ENCODE measurements at places on chromosomes 5 and 9.

- DNase-seq: no peak
These were observed 37.8 kb upstream of the ANKRD34B start for GRCh38 chr5:80607832-80608231.

GRCh38 chr5:15544039-15544438 is 44.1 kb downstream of the FBXL7 start:
- DNase-seq: no peak

- no peak for DNase-seq
These were observed 366.6 kb upstream of the RPS23 start for GRCh38 chr5:82644766-82645165.

GRCh38 chr9:134557331-134557730 is 84.3 kb upstream of the COL5A1 start:
- DNase-seq: no peak

- DNase-seq: no peak
These were observed 40.8 kb upstream of the SPATA31C2 start for GRCh38 chr9:88179062-88179521.

DNA sequence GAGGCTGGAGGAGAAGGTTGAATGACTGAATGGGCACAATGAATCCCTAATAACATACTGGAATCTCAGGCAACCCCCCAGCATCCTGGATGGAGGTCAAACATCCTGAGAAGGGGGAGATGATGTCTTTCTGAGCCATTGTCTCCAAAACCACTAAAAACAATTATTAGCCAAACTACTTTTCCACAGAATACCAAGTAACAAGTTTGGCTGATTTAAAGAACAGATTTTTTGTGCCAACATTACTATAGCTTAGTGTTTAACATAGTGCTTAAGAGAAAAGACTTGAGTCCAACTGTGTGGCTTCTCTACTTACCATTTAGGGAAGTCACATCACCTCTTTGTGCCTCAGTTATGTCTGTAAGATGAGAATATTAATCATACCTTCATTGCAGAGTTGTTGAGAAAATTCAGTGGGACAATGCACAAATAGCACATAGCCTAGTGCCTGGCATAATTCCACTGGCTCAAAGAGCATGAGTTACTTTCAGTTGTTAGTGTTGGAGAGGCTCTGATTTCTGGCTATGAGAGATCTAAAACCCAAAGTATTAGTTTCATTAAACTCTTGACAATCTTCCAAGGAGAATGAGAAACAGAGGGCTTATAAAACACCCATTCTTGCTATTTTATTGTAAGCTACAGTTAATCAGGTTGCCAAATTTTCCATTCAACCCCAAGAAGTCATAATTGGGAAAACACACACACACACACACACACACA is 111.3 kb upstream of the NR3C1 start:
- no peak for DNase-seq

GRCh38 chr5:54736003-54736797 is 218.6 kb downstream of the SNX18 start:
- DNase-seq: no peak

DNA sequence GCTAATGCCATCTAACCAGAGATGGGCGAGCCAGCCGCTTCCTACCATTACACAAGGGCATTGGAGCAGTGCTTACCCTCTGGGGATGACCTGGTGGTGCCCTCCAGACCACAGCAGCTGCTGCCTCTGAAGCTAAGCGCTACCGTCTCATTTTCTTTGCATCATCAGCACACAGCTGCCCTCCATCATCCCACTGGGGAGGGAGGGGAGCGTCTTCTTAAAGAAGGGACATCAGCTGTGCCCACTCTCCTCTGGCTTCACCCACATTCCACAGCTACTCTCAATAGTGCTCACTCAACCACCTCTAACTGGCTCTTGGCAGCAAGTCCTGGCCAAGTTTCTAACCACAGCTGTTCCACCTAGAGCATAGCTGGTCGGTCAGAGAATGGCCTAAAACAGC is 503.4 kb downstream of the NFIB start:
- no peak for DNase-seq

DNA sequence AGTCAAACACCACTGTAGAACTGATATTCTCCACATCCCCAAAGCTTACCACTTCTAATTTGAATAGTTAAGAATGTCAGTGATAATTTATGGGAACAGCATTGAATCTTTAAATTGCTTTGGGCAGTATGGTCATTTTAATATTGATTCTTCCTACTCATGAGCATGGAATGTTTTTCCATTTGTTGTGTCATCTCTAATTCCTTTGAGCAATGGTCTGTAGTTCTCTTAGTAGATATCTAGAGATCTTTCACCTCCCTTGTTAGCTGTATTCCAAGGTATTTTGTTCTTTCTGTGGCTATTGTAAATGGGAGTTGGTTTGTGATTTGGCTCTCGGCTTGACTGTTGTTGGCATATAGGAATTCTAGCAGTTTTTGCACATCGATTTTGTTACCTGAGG is 1341.8 kb upstream of the CDH9 start:
- no peak for DNase-seq

DNA sequence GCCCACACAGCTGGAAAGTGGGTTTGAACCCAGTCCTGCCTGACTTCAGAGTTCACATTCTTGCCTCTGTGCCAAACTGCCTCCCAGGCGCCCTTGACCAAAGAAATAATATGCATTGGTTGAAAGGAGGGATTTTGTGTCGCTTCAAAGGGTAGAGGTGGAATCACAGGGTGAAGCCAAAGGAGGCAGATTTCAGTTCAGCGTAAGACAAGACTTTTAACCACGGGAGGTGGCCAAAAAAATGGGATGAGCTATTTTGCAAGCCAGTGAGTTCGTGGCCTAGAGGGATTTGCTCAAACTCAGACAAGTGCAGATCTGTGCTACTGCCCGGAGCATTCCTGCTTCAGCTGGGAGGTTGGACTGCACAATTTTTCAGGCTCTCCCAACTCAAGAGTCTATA is 57.6 kb upstream of the RANBP3L start:
- no peak for DNase-seq

GRCh38 chr5:174581479-174581878 is 142.9 kb upstream of the MSX2 start:
- no peak for DNase-seq

- DNase-seq: no peak
These were observed 400.5 kb upstream of the ACO1 start for GRCh38 chr9:31983895-31984294.

DNA sequence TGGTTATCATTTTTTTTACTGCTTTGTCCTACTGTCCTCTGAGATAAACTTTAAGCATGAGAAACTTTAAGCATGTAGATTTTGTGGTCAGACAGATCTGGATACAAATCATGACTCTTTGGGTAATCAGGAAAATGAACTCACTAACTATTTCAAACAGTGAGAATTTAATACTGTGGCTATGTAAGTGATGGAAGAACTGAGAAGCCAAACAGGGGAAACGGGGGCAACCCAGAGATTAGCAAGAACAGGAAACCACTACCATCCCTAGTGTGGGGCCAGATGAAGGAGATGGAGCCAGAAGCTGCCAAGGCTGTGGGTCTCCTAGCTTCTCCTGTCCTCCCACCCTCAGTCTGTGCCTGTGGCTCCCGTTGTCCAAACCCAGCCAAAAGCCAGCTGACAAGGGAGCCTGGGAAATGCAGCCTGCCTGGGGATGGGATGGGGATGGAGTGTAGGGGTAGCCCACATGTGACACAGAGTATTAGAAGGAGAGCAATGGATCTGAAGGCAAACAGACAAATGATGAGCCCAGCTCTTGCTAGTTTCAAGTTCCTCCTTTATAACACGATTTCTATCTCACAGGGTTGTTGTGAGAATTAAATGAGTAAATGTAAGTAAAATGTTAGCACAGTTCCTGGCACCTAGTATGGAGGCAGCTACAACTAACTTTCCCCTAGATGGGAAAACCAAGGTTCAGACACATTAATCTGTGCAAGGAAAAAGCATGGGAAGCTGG is 27.7 kb upstream of the CDC23 start:
- DNase-seq: no peak

- no peak for DNase-seq
These were observed 233.6 kb upstream of the EDIL3 start for GRCh38 chr5:84618262-84618661.

DNA sequence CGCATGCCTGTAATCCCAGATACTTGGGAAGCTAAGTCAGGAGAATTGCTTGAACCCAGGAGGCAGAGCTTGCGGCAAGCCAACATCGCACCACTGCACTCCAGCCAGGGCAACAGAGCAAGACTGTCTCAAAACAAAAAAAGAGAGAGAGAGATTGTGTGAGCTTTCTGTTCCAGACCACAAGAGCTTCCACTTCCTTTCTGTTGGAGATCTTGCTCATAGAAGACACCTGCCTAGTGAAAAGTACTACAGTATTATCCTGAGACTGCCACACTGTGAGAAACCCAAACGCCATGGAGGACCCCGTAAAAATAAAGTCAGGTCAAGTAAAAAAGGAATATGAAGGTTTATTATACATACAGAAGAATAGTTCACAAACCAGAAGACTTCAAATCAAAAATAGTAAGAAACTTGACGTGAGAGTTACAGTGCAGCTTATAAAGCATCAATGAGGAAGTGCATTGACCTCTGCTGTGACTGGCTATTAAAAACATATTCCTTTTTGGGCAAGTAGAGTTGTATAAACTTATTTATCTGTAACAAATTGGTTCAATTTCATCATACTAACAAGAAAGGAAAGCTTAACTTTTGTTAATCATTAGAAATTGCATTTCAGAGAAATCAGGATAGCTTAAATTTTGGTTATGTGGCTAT is 4.3 kb upstream of the EMB start:
- DNase-seq: peak; percentile 75

GRCh38 chr5:180208435-180209081 is 453 bp downstream of the RASGEF1C start:
- no peak for DNase-seq

- no peak for DNase-seq
These were observed 6.8 kb downstream of the FGF18 start for GRCh38 chr5:171426266-171426665.

GRCh38 chr5:5103245-5103644 is 36.9 kb upstream of the ADAMTS16 start:
- no peak for DNase-seq

DNA sequence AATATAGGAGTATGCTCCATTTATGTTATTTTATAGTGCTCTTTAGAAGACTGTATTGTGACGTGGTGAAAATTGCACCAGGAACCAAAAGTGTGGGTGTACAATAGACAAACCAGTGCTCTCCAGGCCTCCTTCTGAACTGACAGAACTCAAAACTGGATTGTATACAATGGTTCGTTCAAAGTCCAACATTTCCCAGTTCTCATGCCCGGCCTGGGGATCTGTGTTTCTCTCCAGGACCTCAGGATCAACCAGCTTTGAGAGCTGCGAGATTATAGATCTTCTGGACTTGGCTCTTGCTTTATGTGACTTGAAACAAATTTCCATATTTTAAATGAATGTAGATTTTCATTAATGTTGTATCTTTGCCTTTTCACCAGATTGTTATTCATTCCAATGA is 60.8 kb upstream of the CER1 start:
- no peak for DNase-seq

- no peak for DNase-seq
These were observed 71.6 kb upstream of the STC2 start for GRCh38 chr5:173399851-173400250.

DNA sequence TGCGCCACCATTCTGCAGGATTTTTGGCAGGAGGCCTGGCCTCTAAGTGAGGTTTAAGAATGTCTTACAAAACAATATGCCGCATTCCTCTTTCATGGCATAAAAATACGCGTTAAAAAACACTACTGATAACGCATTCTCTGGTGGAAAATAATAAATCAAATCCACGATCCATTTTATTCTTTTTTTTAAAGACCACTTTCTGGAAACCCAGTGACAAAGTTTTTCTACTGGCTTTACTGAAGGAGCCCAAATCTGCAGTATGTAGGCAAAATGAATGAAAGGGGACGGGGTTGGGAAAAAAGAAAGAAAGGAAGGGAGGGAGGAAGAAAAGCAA is 2.0 kb downstream of the SV2C start:
- DNase-seq: no peak

- DNase-seq: no peak
These were observed 57.9 kb downstream of the PRRT1B start for GRCh38 chr9:131603199-131603598.

DNA sequence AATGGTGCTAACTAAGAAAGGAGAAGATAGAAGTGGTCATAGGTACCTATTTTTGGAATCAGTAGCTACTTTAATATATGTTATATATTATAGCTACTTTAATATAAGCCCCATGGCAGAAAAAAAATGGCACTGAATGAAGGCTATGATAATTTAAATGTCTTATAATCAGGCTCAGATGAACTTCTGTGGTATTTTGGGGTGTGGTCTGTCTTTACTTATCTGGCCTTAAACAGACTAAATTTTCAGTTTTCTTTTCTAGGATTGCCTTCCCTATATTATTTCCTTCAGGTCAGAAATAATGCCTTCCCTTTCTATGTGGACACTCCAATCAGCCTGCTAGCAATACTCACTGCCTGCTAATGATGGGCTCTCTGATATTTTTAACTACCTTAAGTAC is 292.3 kb downstream of the SLF1 start:
- no peak for DNase-seq

DNA sequence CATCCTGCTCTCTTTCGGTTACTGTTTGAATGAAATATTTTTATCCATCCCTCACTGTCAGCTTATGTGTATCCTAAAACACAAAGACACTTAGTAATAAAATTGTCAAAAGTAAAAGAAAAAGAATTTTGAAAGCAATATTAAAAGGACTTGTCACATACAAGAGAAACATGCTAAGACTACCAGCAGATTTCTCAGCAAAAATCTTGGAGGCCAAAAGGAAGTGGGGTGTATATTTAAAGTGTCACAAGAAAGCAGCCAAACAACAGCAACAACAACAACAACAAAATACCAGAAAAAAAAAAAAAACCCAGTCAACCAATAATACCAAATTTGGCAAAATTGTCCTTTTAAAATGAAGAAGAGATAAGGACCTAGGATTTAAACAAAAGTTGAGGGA is 678.7 kb upstream of the TYRP1 start:
- DNase-seq: no peak

GRCh38 chr9:133307301-133307700 is 28.7 kb downstream of the SURF6 start:
- no peak for DNase-seq

DNA sequence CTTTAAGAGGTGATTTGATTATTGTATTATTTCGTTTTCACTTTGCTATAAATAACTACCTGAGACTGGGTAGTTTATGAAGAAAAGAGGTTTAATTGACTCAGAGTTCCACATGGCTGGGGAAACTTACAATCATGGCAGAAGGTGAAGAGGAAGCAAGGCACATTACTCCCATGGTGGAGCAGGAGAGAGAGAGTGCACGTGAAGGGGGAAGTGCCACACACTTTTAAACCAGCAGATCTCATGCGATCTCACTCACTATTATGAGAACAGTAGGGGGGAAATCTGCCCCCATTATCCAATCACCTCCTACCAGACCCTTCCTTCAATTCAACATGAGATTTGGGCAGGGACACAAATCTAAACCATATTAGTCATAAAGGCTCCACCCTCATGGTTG is 36.1 kb upstream of the NDFIP1 start:
- DNase-seq: no peak

- DNase-seq: no peak
These were observed 946 bp downstream of the ADCY2 start for GRCh38 chr5:7396713-7397454.

- no peak for DNase-seq
These were observed 5.8 kb downstream of the GCNT4 start for GRCh38 chr5:75046366-75047142.

All from CD4-positive, alpha-beta memory T cell (primary cell).